ENCODE measurements at places on chromosomes 2 and 18. TPM values are rescaled to one million over a fixed set of nuclear protein-coding genes. Genes with fewer than 3 reads are reported as not detected.

Gene G6PC2
- total RNA-seq = not detected

DNA sequence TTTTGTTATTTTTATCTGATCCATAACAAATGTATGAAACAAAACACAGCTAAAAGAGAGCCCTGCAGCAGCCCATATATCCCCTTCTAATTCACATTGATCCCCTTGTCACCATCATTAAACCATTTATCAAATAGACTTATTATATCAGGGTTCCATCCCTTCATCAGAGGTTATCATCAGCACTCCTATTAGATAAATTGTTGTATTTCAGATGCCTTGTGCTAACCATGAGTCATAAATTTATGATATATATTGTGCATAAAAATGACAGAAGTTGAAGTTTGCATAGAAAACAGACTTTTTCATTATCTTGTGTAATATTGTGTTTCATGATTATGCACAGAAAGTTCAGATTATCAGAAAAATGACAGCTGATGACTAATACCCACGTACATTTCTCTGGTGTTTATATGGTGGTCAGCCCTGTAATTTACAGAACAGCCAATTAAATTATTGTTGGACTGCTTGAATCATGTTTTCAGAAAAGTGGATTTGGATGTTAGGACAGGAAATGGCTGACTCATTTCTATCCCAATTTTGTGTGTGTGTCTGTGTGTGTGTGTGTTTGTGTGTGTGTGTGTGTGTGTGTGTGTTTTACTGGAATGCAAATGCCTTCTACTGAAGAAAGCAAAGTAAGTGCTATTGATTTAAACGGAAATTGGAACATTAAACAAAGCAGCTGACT is 80.9 kb downstream of the PPP1R1C start:
- peaks cover 6% of the 10 kb centered on the region for H3K4me1 ChIP-seq
- H3K36me3 ChIP-seq = no peaks in the 10 kb centered on the region
- DNase-seq = no peak
- no peak overlapping the region for H3K4me3 ChIP-seq

Gene KLHL30
- total RNA-seq = 0.08 TPM

- H3K4me3 ChIP-seq = peak within 1 kb of the TSS; percentile 76
- H3K4me1 ChIP-seq = no peaks in the 10 kb centered on the region
- H3K27me3 ChIP-seq = no peaks in the 10 kb centered on the region
Measured at GRCh38 chr2:24920098-24920808, at the start of gene ADCY3. Gene ADCY3 (minus strand): TSS chr2:24920237. CDS start chr2:24918987, 1,250 bp downstream.

DNA sequence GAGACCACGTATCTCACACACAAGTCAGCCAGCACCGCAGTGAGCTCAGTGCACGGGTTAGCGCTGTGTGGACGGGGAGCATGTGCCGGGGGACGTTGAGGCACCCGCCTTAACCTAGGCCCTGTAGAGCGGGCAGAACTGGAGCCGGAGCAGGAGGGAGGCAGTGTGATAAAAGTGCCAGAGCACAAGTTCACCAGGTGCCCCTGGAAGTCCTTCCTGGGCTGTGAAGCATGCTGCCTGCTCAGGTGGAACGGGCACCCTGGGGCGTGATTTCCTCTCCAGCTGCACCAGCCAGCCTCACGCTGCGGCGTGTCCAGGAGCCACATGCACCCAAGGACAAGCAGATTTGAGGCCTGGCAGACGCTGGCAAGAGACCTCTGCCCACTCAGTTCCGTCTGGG is 50.3 kb downstream of the ITGB1BP1 start:
- no peaks in the 10 kb centered on the region for H3K36me3 ChIP-seq
- no peak for DNase-seq
- H3K27ac ChIP-seq = no peak overlapping the region
- no peak overlapping the region for H3K4me3 ChIP-seq

GRCh38 chr2:104871649-104871971 is 17.7 kb downstream of the POU3F3 start:
- no peaks in the 10 kb centered on the region for H3K36me3 ChIP-seq
- H3K27ac ChIP-seq = no peak overlapping the region
- peaks cover 12% of the 10 kb centered on the region for H3K4me1 ChIP-seq
- peak overlapping the region; percentile 75 for H3K4me3 ChIP-seq

DNA sequence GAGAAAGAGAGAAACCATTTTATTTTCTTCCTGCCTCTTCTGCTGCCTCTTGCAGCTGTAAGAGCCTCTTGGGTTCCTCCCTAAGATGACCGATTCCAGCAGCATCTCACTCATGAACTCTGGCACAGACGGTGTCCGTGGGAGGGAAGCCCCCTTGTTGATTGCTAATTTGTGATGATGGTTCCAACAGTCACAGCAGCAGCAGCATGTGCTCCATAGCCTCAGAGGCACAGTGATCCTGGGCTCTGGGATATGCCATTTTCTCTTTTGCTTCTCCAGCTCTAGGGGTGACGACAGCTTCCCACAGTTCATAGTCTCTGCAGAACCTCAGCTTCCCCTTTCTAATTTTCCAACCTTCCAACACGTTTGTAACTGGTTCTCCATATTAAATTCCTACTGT is 324.2 kb upstream of the HS6ST1 start:
- DNase-seq = no peak
- H3K4me1 ChIP-seq = peaks cover 56% of the 10 kb centered on the region
- H3K36me3 ChIP-seq = no peaks in the 10 kb centered on the region
- H3K4me3 ChIP-seq = no peak overlapping the region

GRCh38 chr2:215895330-215895729 is 118.0 kb downstream of the MREG start:
- no peaks in the 10 kb centered on the region for H3K27me3 ChIP-seq
- no peaks in the 10 kb centered on the region for H3K36me3 ChIP-seq
- no peak for DNase-seq
- H3K4me1 ChIP-seq = no peaks in the 10 kb centered on the region

Gene VSNL1
- total RNA-seq = 108 TPM

Gene CABLES1
- total RNA-seq = 28.0 TPM

Gene DTNA
- total RNA-seq = 32.7 TPM

Measured in H1 (cell line).